ENCODE measurements at places on chromosomes 3 and 15.
A peak's percentile ranks its signal among the peaks of the same experiment; 100 is the strongest.

GRCh38 chr15:36797128-36797527 is 217.7 kb downstream of the CDIN1 start:
- peak; percentile 30 for DNase-seq

DNA sequence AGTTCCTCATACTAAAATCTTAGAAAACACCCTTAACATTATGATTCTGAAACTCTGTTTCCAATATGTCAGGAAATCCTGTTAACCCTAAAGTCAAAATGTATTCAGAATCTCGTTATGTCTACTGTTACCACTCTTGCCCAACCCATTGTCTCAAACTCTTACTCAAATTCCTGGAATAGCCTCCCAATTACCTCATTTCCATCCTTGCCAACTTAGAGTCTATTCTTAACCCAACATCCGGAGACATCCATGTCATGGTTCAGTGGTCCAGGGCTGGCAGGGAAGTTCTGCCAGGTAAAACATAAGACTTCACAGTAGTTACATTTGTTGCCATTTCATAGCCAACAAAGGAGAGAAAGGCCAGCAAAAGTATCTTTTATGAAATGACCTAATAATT is 593.9 kb downstream of the PYDC2 start:
- DNase-seq, result no peak

DNA sequence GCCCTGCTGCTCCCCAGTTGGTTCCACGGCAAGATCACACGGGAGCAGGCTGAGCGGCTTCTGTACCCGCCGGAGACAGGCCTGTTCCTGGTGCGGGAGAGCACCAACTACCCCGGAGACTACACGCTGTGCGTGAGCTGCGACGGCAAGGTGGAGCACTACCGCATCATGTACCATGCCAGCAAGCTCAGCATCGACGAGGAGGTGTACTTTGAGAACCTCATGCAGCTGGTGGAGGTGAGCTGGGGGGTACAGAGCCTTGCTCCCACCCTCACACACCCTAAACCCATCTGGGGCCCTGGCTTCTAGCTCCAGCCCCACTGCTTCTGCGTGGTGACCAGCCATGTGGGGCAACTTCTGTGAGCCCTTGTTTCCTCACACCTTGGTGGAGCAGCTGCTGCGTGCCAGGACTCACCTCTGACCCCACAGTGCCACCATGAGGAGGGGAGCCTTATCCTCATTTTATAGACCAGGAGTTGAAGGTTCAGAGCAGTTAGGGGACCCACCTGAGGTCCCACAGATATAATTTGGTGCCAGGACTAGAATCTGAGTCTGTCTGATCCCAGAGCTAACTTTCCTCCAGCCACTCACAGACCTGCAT is 13.3 kb upstream of the LMAN1L start:
- no peak for DNase-seq

DNA sequence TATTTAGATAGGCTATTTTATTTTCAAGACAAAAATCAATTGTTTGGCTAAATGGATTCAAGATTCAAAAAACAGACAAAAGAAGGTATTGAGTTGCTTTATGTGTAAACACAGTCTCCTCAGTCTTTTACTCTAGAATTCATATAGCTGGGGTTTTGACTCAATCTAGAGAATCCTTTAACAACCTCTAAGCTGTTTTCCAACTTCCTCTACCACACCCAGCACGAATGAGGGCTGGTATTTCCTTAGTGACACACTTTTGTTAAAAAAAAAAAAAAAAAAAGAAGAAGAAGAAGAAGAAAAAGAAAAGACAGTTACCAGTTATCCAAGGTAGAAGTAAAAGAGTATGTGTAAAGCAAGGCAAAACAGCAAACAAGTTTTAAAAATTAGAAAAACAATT is 732.8 kb upstream of the GOLIM4 start:
- DNase-seq, result no peak

GRCh38 chr15:59237119-59237855 is 30.6 kb downstream of the LDHAL6B start:
- no peak for DNase-seq

DNA sequence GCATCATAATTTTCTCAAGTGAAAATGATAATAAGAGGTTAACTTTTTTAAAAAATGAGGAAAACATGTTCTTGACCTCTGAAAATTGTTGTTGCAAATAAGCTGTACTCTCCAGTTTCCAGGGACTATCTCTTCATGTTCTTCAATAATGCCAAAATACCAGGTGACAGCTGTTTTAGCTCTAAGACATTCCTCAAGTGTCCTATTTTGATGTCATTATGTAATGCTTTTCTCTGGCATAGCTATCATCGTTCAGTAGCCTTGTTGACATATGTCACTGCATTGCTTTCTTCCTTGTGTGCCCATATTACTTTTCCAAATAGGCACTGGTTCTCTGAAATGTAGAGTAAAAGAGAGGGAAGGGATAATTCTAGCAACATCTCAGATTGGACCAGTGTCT is 5.7 kb upstream of the FILIP1L start:
- DNase-seq, result no peak

GRCh38 chr15:98960555-98961050 is 47.0 kb downstream of the PGPEP1L start:
- no peak for DNase-seq

- no peak for DNase-seq
These were observed 127.7 kb upstream of the DLG1 start for GRCh38 chr3:197426121-197426566.

GRCh38 chr3:59553076-59553475 is 503.3 kb upstream of the CFAP20DC start:
- DNase-seq, result no peak

DNA sequence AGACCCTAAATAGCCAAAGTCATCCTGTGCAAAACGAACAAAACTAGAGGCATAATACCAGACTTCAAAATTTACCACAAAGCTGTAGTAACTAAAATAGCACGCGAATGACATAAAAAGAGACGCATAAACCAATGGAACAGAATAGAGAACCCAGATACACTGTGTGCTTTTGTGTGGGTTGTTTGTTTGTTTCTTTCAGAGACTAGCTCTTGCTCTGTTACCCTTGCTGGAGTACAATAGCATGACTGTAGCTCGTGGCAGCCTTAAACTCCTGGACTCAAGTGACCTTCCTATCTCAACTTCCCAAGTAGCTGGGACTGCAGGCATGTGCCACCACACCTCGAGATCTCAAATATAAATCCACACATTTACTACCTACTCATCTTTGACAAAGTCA is 1314.6 kb upstream of the GBE1 start:
- no peak for DNase-seq

- no peak for DNase-seq
These were observed 9.1 kb upstream of the ZBTB20 start for GRCh38 chr3:115156046-115156654.

DNA sequence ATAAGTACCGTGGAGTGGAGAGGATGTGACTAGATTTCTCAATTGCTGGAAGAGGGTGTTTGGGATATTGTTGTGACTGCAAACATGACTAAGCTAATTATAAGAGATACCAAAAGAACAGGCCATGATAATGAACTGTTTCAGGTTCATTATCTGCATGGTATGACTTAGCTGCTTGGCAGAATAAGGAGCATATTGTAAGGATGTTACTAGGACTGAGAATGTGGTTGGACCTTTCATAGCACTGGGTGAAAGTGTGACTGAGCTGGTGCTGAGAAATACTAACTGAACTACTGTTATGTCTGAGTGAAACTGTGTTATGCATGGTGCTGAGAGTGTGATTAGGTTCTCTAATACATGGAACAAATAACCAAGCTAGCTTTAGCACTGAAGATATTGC is 11.0 kb downstream of the SCN10A start:
- no peak for DNase-seq

- no peak for DNase-seq
These were observed 82.0 kb downstream of the MBNL1 start for GRCh38 chr3:152350776-152351175.

DNA sequence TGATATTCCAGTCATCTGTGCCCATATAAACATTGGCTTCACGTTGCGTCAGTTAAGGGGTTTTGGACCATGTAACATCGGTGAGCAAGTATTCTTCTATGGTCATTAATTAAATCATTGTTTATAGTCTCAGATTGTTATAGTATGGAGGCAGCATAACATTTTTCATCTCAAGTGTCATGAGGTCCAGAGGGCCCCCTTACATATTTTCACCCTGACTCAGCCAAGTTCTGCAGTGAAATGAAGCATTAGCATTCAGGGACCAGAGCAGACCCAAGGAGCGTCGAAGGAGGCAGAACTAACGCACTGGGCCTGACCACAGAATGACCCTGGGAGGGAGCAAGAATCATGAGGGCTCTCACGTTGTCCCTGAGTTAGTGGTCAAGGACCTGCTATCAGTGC is 171.5 kb downstream of the LRTM1 start:
- DNase-seq, result no peak

- peak; percentile 43 for DNase-seq
These were observed 33.6 kb downstream of the MECOM start for GRCh38 chr3:169629895-169630294.

GRCh38 chr3:101950985-101951733 is 101.8 kb downstream of the NFKBIZ start:
- DNase-seq, result no peak

GRCh38 chr15:97014001-97014400 is 683.5 kb downstream of the NR2F2 start:
- DNase-seq, result no peak

- DNase-seq, result no peak
These were observed 50.9 kb downstream of the TCF12 start for GRCh38 chr15:56969265-56969895.

GRCh38 chr3:15653321-15653720 is 51.8 kb downstream of the BTD start:
- no peak for DNase-seq

DNA sequence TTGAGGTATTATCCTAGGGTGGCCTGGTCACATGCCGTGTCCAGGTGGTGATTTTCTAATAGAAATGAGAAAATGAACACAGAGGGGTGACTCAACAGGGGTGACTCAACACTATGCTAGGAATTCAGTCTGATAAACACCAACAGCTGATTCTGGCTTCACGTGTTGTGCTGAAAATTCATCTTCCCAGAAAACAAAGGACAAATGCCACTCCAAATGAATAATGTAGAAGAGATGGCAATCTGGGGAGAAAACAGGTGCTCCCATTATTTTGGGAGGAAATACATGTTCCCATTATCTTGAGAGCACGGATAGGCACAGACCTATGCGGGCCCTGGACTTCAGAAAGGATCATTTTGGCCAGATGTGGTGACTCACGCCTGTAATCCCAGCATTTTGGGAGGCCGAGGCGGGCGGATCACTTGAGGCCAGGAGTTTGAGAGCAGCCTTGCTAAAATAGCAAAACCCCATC is 101.2 kb upstream of the MEX3B start:
- no peak for DNase-seq

GRCh38 chr3:81214631-81215030 is 546.8 kb downstream of the GBE1 start:
- DNase-seq, result no peak

DNA sequence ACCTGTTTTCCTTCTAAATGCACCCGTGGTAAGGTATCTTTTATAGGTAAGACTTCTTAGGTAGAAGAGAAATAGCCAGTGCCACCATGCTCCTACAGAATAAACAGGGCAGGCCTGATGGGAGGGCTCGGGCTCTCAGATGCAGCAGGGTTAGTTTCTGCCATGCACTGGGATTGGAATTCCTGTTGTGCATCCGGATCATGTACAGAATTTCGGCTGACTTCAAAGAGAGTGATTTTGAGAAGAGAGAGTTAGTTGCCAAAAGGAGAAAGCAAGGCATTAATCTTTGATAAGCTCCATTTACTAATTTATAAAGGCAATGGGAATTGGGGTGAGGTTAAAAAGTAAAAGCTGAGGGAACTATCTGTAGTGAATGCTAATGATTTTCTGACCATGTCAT is 211.2 kb downstream of the WDR72 start:
- DNase-seq, result no peak

GRCh38 chr3:111787556-111788463 is 71.3 kb upstream of the PHLDB2 start:
- DNase-seq, result no peak

DNA sequence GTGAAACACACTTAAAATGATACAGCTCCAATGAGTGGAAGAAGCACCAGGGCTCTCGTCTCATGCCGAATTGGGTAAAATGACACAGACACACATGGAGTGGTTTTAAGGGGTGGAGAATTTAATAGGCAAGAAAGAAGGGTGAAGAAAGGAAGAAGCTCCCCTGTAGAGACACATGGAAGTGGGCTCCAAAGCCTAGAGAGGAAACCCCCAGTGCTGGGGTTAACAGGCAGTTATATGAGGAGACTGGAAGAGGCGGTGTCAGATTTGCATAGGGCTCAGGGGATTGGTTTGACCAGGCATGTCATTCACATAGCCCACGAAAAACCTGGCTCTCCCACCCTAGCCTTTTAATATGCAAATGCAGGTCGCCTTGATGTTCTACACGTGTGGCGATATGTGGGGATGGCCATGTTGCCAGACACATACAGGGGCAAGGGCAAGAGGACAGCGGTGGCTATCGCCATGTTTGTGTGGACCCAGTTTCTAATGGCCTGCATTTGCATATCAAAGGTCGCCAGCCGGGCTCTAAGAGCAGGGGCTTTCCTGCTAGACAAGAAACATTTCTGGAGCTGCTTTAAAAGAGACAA is 1.9 kb upstream of the DPH6 start:
- peak; percentile 92 for DNase-seq

DNA sequence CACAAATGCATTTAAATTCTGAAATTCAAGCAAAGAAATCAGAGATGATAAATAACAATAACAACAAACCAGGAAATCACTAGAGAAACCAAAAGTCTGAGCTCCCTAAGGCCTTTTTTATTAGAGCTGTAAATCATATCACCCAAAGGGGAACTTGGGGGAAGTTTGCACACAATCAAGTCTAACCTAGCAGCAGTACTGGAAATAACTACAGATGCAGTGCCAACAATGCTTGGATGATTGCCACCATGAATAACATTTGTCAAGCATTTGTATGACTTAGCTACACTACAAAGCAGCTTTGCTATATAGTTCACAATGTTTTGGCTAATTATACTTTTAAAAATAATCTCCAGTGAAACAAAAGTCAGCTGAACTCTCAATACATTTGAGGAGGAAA is 27.8 kb downstream of the SHQ1 start:
- no peak for DNase-seq
